ENCODE measurements at places on chromosomes 13 and 19. TPM values are rescaled to one million over a fixed set of nuclear protein-coding genes. Genes with fewer than 3 reads are reported as not detected.

- no peak for DNase-seq
These were observed 211.8 kb upstream of the SLITRK5 start for GRCh38 chr13:87459419-87459818.

DNA sequence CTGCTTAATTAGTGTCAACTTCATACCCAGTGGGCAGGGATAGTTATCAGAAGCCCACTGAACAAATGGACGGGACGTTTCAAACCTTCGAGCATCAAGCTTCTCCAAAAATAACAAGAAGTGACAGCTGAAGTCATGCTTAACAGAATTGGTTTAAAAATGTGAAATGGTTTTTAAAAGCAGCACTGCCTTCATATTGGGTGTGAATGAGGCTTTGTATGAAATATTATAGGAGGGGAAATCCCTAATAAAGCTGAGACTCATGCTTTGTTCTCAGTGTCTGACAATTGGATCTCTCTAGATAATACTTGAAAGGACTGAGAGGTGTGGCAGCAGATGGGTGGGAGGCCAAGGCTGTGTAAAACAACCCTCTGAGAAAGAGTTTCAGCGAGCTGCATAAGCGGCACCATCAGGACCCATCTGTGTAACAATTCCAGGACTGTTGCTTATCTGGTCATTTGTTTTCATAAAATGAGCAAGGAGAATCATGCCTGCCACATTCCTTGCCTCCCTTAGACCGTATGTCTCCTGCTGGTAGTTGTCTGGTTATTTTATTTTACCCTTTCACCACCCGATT lies 667.7 kb downstream of the DIAPH3 start:
- no peak for DNase-seq

DNA sequence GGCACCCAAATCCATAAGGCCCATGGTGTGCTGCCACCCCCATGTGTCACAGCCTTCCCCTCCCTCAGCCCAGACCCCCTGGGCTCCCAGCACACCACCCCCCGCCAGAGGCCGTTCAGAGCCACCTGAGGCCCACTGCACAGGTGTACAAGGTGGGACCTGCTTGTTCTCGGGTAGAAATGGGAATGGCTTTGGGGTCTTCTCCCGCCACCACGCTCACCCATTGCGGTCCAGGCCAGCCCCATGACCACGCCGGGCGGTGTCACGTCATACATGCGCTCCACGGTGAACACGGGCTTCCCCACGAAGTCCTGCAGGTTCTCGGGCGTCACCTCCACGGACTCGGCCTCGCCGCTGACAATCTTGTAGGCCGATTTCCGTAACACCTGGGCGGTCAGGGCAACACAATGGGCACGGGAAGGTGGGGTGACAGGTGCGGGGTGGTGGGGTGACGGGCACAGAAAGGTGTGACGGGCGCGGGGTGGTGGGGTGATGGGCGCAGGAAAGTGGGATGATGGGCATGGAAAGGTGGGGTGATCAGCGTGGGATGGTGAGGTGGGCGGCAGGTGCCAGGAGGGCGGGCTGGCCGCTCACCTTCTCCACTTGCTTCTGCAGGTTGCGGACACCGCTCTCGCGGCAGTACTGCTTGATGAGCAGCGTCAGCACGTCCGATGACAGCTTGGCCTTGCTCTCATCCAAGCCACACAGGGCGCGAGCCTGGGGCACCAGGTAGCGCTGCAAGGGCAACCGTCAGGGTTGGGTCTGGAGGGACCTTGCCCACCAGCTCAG lies 4.3 kb downstream of the RPL36 start:
- DNase-seq, result no peak

- no peak for DNase-seq
These were observed 17.6 kb downstream of the ZNF791 start for GRCh38 chr19:12628040-12629022.

DNA sequence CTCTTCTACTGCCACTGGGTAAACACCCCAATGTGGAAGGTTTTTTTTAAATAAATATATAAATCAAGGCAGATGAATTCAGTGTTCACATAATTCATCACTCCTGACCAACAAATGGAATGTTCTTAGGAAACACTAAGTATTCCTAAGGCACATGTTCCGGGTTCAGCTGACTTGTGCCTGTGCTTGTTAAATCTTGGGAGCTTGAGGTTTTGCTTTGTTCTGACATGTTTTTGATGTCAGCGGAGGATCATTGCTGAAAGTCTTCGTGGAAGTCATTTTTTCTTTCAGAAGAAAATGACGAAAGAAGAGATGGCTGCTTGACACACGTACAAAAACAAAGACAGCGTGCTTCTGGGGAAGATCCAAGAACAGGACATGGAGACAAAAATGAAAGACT lies 185.8 kb downstream of the MZT1 start:
- no peak for DNase-seq

ZNF439 gene
- total RNA-seq, result 3.0 TPM

- no peak for DNase-seq
These were observed 42.2 kb downstream of the IFT88 start for GRCh38 chr13:20609145-20609544.

GRCh38 chr13:111371720-111372119 lies 51.3 kb downstream of the TEX29 start:
- DNase-seq, result no peak

GRCh38 chr13:98300956-98301641 lies 124.0 kb upstream of the RNF113B start:
- no peak for DNase-seq

PCCA gene
- 48.8 TPM for total RNA-seq

DNA sequence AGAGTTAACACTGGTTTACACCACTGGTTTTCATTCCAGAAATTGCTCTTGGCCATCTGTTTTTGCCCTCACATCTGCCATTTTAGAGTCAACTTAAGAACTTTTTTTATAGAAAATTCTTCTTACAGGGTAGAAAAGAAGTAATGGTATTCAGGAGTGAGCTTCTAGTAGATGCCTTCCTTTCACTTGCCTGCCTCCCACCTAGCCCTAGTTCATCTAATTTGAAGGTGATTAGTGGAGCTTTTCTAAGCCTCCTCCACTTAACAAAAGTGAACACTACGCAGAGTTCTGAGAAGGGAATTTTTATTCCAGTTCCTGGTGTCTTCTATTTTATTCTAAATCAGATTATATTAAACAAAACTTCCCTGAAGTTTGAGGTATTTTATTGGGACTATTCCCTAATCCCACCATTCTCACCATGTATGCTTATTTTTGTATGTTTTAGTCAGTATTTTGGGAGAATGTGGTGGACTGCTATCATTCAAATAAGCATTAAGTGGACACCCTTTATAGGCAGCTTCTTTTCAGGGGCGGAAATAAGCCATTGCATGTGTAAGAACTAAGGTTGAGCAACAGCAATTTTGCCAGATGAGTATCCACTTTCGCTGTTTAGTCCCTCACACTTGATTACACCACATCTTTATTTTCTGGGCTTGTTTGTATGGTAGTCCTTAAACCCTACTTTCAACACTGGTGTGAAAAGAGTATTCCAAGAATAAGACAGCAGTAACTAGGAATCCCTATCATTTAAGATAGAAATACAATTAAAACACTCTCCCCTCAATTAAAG lies 156.9 kb downstream of the ENOX1 start:
- DNase-seq, result no peak

ADGRE3 gene
- total RNA-seq, result 7.1 TPM

DNA sequence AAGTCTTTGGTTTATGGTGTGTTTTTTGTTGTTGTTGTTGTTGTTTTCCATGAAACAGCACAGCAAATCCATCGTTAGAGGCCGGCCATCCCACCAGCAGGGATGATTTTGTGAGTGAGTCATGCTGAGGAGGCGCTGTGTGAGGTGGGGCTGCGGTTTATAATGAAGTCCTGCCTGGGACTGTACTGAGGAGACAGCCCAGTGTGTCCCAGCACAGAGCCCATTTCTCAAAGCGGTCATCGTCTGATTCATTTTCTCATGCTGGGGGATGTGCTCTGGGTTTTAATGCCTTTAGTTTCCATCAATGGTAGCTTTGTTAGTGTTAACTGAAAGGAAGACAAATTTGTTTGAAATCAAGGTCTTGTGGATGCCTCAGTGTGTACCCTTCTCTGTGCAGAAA lies 129.3 kb upstream of the SERP2 start:
- no peak for DNase-seq

GRCh38 chr13:29892151-29892550 lies 41.7 kb upstream of the UBL3 start:
- DNase-seq, result no peak

- peak; percentile 64 for DNase-seq
These were observed 109.3 kb downstream of the ABCC4 start for GRCh38 chr13:95191821-95192563.

GRCh38 chr13:100139817-100140216 lies 50.9 kb downstream of the PCCA start:
- no peak for DNase-seq

DNA sequence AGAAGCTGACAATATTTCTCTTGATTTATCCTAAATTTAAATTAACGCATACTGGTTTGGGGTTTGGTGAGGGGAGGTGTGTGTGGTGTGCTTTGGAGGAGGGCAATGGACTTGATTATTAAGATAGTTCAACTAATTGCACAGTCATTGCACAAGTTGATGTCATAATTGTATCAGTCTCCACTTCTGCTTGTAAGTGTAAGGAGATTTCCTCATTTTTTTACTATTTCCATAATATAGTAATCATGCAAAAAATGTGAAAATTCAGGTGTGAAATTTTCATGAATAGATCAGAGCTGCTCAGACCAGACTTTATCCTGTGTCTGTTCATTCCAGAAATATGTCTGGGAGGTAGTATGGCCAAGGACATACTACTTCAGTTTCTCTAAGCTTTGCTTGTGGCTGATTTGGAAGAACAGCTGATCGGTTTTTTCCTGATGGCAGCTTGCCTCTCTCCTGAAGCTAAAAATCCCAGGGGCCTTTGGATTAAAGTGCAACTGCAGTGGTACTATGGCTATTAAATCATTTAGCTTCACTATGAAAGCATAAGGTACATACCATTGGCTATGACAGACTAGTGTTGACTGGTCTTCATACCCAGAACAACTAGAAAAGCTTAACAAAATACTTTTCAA lies 201.8 kb upstream of the MIR17HG start:
- no peak for DNase-seq

DNA sequence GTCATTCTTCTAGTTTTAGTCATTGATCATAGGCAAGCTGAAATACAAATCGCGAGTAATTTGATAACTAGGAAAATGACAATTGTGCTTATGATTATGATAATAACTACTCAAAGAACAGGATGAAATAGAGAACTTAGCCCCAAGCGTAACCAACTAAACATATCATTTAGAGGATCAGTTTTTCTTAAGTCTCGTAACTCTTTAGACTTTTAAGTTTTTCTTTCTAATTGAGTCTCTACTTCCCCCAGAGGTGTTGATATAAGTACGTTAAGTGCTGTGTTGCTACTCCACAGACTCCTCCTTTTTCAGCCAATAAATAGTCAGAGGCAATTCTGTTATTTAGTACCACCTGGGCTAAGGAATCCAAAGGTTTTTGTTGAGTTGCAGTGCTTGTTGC lies 96.3 kb downstream of the NHLRC3 start:
- DNase-seq, result no peak

DNA sequence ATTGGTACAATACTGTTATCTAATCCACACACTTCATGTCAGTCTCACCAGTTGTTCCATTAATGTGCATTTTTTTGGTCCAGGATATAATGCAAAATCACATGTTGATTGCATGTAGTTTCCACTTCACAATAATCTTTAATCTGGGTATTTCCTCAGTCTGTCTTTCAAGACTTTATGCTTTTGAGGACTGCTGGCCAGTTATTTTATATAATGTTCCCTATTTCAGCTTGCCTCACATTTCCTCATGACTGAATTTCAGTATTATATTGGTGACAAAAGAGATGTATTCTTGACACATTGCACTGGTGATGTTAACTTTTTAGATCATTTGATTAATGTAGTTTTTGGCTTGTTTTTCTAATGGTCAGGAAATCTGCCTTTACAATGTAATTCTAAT lies 368.3 kb downstream of the IRS2 start:
- DNase-seq, result no peak

DNA sequence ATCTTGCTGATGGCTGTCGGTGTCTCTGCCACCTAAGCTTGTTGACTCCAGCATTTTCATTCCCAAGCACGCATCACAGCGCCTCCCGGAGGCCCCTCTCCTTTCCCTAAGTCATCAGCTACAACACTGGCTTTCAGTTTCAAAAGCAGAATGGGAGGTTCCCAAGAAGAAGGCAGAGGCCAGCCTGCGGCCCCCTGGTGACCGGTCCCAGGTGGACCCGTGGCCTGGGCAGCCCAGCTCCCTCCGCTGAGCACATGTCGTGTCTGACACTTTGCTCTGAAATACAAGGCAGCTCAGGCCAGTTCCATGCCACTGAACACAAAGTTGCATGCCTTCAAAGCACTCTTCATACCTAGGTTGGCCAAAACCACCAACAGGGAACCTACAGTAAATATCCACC lies 8.5 kb downstream of the MLLT1 start:
- no peak for DNase-seq

ZNF813 gene
- total RNA-seq, result 2.5 TPM

- peak; percentile 17 for DNase-seq
These were observed 20.1 kb downstream of the RASA3 start for GRCh38 chr13:114112231-114112825.

- no peak for DNase-seq
These were observed at the start of gene UBE2L5 for GRCh38 chr13:30422054-30422839. Gene UBE2L5, plus strand, starts transcription at chr13:30422493. Its CDS starts 5,498 bp downstream, at chr13:30427991.

DNA sequence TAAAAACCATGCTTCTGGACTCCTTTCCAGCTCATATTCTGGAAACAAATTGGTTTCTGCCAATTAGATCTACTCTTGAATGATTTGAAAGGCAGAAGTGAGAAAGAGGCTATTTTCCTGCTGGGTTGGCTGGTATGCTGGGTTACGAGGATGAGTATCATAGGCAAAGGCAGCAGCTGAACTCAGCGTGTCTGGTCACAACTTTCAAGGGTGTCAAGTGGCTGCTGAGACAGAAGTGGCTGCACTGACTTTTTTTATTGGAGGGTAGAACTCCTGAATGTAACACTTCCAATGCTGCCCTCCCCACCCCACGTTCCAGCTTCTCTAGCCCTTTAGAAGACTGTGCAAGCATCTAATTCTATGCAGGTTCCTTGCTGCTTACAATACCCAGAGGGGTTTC lies 8.3 kb upstream of the DZIP1 start:
- DNase-seq, result no peak

ZNF560 gene
- total RNA-seq, result not detected

ZFR2 gene
- not detected for total RNA-seq

- no peak for DNase-seq
These were observed 3.4 kb downstream of the MBNL2 start for GRCh38 chr13:97225533-97225932.

LCP1 gene
- 325 TPM for total RNA-seq

- no peak for DNase-seq
These were observed 7.3 kb downstream of the PIAS4 start for GRCh38 chr19:4014541-4015491.

DNA sequence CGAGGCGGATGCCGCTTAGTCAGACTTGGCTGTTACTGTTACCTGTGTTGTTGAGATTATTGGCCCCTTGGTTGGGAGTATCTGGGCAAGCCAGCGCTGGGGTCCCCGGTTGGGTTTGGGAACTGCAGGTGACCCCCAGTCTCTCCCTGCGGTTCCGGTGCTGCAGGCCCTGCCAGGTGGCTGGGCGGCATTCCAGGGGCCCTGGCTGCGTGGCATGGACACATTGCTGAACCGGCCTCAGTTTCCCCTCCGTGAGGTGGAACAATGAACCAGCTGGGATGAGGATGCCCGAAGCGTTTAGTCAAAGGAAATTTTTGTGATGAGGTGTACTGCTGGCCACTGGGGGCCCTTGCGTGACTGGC lies 538 bp downstream of the B3GNT3 start:
- DNase-seq, result no peak
